ENCODE measurements at places on chromosomes 11 and 22.

DNA sequence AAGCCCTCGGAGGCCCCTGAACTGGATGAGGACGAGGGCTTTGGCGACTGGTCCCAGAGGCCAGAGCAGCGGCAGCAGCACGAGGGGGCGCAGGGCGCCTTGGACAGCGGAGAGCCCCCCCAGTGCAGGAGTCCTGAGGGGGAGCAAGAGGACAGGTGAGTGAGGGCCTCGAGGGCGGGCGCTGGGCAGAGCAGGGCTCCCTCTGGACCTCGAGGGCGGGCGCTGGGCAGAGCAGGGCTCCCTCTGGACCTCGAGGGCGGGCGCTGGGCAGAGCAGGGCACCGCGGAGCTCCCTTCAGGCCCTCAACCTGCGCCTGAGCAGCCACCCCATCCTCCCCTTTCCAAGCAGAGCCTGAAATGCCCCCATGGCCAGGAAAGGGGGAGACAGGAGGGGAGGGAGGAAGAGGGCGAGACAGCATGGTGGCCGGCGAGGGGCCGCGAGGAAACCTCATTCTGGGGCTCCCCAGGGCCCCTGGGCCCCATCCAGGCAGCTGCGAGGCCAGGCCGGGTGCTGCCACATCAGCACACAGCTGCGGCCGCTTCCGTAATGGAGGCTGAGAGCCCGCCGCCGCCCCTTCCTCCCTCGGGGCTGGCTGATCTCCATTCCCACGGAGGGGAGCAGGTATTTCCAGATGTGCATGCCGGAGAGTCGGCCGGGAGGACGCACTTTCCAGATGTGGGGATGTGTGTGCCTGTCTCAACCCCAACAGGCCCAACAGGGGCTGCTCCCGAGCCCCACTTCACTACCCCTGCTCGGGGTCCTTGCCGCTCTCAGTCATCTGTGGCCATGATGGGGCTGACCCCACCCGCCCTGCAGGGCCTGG lies 10.0 kb downstream of the PRR33 start:
- no peak for DNase-seq

DNA sequence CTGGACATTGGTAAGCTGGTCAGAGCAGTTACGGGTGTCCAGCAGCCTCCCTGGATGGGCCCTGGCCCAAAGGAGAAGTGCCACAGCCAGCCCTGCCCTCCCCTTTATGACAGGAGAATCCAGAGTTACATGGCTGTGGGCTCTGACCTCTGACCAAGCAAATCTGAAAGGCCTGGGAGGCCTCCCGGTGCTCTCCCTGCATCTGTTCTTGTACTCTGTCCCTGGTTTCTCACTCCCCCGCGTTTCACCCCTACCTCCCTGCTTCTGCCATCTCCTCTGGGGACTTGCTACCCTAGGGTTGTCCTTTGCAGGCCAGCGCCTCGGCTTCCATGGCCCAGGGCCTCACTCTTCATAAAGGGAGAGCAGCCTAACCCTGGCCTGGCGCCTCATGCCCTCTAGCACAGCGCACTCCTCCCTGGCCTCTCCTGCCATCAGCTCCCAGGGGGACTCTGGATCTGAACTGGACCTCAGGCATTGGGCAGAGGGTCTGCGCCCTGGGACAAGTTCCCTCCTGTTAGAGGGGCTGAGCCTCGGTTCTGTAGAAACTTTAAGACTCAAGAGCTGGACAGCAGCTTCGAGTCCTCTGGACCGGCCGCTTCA lies 10.7 kb downstream of the PICK1 start:
- DNase-seq: no peak

GRCh38 chr22:28893810-28894209 lies 10.4 kb downstream of the ZNRF3 start:
- DNase-seq: no peak

- peak; percentile 68 for DNase-seq
Measured at GRCh38 chr11:72813740-72814285, 398 bp upstream of the ATG16L2 start.

GRCh38 chr22:44392446-44392921 lies 79.7 kb upstream of the SHISAL1 start:
- DNase-seq: no peak

DNA sequence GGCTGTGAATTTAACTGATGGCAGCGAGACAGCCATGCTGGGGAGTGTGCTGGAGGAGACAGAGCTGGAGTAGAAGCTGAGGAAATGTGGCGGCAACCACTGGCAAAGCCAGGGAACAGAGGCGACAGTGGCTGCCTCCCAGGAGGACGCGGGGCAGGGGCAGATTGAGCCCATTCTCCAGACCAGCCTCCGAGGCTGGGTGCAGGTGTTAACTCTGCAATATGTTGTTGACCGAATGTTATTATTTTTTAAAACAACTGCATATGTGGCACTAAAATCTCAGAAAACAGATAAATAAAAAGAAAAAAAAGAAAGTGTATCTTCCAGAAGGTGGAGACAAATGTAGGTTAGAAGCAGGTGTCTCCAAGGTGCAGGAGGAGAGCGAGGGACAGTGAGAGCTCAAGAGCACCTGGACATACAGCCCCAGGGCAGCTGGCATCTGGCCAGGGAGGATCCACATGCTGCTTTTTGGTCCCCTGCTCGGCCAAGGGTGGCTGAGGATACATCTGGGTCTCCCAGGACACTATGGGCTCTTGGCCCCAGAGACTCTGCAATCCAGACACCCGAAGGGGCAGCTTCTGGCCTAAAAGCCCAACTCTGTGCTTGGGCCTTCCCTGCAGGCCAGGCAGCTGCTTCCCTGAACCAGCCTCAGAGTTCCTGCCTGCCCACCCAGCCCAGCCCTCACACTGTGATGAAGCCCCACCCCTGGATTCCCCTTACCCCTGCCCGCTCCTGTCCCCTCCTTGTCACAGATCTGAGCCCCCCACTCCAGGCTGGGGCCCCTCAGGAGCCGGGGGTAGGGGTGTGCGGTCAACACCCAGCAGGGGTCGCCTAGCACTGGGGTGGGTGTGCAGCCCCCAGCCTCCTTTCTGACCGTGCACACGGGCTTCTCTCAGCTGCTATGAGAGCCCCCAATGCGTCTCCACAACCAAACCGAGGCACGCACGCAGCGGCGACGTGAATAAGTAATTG lies 12.9 kb downstream of the RTN4R start:
- no peak for DNase-seq

DNA sequence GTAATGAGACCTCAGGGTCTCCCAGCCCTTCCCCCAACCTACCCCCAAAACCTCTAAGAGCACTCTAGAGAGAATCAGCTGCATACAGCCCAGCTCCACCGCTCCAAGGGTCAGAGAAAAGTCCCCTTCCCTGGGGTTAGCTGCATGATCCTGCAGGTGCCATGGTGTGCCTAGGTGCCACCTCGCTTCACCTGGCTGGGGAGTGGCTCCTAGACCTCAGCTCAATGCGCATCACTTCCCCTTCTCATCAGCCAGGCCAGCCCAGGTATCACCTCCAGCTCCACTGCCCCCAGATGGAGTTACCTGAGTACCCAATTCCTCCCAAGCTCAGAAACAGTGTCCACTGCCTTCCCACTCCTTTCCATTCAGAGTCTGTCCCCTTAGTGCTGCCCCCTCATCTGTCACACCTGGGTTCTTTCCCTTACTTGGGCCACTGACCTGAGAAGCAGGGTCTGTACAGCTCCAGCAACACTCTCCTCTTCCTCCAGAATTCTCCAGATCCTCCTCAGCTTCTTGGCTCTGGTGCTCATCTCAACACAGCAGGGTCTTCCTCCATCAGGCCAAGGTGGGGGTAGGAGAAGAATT lies 1.3 kb downstream of the STARD10 start:
- DNase-seq: no peak

DNA sequence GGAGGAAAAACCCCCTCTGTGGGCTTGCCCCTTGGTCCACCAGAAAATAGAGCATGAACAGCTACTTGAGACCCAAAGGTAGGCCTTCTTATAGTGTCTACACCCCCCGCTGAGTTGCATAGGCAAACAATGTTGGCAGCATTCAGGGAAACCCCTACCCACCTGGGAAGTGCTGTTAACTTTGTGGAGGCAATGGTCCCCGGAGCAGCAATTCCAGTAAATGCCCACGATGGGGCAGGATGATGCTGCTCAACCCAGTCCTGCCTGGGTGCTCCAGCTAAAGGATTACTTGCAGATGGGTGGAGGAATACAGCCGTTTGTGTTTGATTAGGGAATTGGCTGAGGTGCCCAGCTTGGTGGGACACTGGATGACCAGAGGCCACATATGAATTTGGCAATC lies 381.3 kb upstream of the ANO5 start:
- DNase-seq: no peak

GRCh38 chr22:47107431-47107830 lies 345.0 kb downstream of the TBC1D22A start:
- DNase-seq: no peak

DNA sequence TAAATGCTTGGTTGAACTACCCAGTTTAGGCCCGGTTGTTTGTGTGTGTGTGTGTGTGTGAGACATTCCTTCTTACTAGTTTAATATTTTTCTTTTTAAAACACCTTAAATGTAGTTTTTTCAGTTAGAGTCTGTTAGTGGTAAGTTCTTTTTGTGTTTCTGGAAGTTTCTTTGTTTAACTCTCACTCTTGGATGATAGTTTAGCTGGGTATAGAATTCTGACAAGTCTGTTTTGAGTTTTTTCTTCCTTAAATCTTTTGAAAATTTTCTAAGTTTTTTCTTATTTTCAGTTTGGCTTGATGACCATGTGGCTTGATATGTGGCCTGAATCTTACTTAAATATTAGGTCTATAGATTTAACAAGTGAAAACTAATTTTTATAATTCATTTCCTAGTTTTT lies 60.1 kb downstream of the PDE3B start:
- no peak for DNase-seq

- no peak for DNase-seq
Measured at GRCh38 chr11:13094930-13095687, 86.0 kb downstream of the RASSF10 start.

DNA sequence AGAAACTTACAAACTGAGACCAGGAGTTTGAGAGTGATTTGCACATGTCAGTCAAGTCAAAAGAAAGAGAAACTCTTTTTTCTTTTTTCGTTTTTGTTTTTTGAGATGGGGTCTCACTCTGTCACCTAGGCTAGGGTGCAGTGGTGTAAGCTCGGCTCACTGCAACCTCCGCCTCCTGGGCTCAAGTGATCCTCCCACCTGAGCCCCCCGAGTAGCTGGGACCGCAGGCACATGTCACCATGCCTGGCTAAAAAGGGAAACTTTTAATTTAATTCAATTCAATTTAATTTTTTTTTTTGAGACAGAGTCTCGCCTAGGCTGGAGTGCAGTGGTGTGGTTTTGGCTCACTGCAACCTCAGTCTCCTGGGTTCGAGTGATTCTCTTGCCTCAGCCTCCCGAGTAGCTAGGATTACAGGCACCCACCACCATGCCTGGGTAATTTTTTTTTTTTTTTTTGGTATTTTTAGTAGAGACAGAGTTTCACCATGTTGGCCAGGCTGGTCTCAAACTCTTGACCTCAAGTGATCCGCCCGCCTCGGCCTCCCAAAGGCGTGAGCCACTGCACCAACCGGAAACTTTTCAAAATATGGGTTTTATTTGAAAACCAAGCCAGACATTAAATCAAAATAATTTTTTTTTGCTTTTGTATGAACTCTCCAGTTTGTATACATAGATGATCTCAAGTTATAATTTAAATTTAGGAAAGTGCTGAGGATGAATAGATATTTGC lies 9.9 kb downstream of the UCP3 start:
- DNase-seq: no peak

GRCh38 chr11:46617972-46618314 lies 590 bp downstream of the ATG13 start:
- DNase-seq: no peak

DNA sequence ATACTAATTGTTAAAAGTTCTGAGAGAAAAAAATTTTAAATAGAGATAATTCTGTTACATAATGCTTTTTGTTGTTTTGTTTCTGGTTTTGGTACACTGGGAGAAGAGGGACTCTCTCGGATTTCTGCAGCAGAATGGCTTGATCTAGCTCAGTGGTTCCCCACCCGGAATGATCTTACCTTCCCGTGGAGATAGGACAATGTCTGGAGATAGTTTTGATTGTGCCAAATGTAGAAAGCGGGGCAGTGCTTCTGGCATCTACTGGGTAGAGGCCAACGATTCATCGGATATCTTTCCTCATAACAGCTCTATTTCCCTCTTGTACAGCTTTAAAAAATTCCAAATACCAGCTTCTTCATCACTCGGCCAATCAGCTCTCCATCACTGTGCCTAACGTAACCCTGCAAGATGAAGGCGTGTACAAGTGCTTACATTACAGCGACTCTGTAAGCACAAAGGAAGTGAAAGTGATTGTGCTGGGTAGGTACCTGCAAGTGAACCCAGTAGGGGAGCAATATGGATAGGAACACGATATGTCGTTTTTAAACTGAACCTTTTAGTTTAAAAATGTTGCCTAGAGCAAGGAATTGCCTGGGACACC lies 13.2 kb downstream of the CRTAM start:
- no peak for DNase-seq

DNA sequence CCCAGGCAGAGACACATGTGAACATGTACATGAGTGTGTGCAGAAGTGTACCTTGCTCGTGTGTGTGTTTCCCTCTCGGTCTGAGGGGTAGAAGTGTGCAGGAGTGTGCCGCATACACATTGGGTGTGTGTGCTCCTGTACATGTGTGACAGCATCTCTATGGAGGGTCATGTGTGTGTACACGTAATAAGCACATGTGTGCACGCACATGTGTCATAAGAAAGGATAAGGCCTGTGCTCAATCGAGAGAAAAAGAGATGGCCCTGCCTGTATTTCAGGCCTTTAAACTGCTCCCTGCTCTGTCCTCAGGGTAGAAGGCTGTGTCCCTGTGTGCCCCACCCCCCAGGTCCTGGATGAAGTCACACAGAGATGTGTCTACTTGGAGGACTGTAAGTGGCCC lies 61.8 kb downstream of the OTOG start:
- no peak for DNase-seq

DNA sequence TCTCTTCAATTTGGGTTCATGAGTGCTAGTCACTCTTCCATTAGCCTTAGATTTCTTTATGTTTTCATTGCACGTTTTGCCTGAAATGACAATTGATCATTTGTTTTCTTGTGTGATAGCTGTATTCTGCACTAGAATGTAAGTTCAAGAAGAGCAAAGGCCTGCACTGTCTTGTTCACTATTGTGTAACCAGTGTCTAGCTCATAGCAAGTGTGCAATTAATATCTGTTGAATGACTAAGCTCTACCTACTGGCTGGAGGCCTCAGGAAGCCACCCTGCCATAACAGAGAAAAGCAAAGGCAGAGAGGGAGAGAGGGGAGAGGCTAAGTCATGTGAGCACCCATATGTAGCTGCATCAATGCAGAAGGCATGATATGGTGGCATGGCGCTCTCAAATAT lies 292.8 kb upstream of the SYN3 start:
- DNase-seq: no peak

GRCh38 chr11:119363851-119364590 lies 17.5 kb downstream of the USP2 start:
- DNase-seq: peak; percentile 38
